SK-N-MC (cell line): ENCODE measurements at places on chromosomes 11 and 22.

- no peak for DNase-seq
These were observed 3.3 kb downstream of the SCARF2 start for GRCh38 chr22:20434264-20434751.

DNA sequence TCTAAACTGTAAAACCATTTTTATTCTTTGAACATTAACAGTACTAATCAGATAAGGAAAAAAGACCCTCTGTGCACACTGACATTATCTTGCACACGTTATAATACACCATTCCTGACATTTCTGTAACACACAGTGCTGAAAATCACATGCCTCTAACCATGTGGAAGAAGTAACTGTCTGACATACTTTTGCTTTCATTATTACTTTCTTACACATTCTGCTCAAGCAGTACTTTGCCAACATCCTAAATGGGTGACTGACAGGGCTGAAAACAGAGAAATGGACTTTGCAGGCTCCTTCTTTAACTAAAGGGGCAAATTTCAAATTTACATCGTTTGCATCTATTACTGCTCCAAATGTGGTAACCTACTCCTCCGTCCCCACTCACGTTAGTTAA is 22.8 kb upstream of the TP53AIP1 start:
- DNase-seq, result no peak

DNA sequence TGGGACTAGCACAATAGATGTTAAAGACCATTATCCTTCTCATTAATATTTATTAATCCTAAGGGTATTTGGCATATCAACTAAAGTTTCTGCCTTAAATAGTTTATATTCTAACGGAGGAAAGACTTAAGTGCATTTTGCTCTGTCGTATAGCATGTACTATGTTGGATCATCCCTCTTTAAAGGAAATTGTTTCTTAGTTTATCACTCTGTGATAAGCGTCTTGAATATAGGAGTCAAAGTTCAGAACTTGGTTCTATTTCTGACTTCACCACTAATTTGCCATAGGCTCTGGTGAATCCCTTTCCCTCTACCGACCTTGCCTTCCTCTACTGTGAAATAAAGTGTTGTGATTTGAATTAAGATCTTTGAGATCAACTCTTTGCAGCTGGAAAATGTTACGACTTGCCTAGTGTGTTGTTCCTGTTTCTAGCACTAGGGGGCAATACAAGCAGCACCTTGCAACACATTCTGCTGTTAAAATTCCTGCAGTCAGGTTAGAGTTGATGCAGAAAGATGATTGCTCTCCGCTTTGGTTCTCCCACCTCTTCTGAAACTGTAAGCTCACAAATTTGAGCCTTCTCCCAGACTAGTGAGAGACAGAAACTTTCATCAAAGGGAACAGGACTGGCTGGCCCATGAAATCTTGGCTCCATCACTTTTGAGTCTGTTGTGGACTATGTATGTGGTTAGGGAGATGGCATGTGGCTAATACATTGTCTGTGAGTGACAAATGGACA is 27.8 kb upstream of the ZNRF3 start:
- peak; percentile 39 for DNase-seq

DNA sequence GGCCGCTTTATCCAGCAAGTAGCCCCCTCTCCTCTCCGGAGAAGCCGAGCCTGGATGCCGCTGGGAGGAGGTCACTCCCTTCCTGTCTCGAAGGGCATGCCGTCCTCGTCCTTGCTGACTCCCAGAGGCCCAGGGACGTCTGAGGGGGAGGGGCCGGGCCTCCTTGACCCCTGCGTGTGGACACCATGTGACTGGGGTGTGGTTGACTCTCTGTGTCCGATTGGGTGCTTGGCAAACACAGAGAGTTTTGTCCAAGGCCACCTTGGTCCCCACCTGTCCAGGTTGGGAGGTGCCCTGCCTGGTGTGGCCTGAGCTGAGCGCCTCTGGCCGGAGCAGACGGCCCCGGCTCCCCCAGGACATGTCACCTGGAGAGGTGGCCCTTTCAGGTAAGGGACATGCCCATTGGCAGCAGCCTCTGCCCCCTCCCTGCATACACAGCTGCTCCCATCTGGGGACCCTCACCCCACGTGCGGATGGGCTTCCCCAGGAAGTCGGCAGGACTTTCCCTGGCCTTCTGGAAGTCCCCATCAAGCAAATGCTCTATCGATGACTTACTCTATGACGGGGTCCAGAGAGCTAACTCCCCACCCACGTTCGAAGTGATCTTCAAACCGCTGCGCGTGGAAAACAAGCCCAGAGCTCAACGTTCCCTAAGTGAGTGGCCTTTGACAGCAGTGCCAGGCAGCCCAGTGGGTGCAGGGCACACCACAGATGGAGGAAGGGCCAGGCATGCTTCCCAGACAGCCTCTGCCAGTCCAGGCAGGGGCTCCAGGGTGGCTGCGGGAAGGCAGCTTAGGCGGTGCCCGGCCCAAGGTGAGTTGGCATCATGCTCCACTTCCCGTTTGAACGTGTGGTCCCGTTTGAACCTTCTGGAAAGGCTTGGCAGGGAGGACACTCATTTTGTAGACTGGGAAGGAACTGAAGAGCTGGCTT is at the start of gene SMIM38:
SMIM38 (plus strand) TSS at position 634 of the 933 bp plus-strand sequence. CDS start 1,912 bp downstream, outside the sequence.
- DNase-seq, result no peak

- no peak for DNase-seq
These were observed 18.1 kb downstream of the TSPAN32 start for GRCh38 chr11:2319791-2320472.

DNA sequence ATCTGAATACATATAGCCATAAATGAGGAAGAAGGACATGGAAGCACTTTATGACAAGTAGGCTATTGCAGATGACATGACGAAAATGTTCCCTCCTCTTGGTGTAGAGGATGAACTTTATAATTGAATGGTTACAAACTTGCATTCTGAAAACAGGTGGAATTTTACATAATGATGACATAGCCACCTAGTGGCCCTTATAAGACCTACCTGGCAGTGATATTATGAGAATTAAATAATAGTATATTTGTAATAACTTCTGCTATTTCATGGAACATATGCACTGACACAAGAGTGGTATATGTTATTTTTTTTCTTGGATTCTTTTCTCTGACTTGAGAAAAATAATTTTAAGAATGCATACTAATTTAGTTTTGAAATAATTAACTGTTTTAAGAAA is 22.9 kb downstream of the TRIM22 start:
- no peak for DNase-seq

- no peak for DNase-seq
These were observed 56.6 kb upstream of the FDX1 start for GRCh38 chr11:110373051-110373702.

DNA sequence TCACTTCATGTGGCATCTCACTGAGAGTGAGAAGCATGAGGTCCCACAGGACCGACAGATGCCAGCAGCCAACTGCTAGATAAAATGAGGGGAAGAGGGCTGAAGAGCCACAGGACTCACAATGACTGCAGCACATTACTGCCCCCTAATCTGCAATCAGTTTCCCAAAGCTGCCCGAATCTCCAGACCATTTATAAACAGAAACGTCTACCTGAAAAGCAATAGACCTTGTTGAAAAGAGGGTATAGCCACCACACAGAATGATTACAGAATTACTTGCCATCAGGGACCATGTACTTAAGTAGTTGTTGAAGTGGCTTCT is 12.4 kb upstream of the TEF start:
- no peak for DNase-seq

DNA sequence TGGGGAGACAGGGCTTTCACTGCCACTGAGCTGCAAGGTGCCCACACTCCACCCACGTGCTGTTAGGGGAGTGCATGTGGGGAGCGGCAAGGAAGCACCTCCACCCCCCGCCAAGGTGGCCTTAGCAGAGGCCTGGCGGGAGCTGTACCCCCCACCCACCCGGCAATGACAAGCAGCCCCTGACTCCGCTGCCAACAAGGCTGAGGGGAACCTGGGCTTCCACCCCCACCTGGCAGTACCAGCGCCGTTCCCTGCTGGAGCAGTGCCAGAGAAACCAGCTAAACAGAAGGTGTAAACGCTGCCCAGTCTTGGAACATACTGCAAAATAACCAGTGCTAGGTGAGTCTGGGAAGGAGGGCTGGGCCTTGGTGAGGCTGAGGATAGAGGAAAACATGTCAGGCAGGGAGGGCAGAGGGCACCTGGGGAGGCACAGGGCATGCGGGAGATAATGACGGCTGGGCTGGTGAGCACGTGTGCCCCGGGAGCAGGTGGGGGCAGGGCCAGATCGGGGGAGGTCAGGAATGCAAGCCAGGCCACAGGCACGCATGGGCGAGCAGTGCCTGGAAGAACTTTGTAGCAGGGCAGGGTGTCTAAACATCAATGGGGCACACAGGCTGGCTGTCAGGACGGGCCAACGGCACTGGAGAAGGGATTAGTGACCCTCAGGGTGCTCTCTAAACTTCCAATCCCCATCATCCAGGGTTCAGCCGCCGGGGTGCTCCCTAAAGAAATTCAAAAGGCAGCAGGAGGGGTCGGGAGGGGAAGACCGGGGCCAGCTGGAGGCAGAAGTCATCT is 6.6 kb downstream of the CERK start:
- DNase-seq, result no peak

GRCh38 chr11:69298267-69299022 is 4.5 kb downstream of the MYEOV start:
- no peak for DNase-seq

DNA sequence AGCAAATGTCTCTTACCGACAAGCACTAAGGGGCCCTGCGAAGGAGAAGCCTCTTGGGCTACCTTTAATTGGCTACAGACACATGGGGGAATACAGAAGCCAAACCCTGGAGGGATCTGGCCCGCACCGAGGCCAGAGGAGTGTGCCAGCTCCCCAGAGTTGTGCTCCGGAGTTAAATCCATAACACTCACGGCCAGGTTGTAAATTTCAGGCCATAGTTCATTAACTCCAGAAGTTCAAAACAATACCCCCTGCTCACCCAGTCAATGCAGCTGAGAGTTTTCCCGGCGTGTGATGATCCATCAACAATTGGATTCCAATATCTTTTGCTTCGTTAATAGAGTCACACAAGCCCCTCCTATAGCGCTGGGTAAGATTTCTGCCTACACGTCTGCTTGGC is 371.5 kb downstream of the NXPE2 start:
- DNase-seq, result no peak

GRCh38 chr22:49923445-49923844 is 5.0 kb downstream of the CRELD2 start:
- peak; percentile 39 for DNase-seq

- no peak for DNase-seq
These were observed 15.6 kb downstream of the E2F8 start for GRCh38 chr11:19225123-19225522.

- no peak for DNase-seq
These were observed 16.0 kb upstream of the MIF start for GRCh38 chr22:23878219-23878618.

- no peak for DNase-seq
These were observed 48.8 kb upstream of the B3GAT1 start for GRCh38 chr11:134460881-134461280.

GRCh38 chr11:117885777-117886176 is 9.3 kb upstream of the FXYD6 start:
- DNase-seq, result no peak

DNA sequence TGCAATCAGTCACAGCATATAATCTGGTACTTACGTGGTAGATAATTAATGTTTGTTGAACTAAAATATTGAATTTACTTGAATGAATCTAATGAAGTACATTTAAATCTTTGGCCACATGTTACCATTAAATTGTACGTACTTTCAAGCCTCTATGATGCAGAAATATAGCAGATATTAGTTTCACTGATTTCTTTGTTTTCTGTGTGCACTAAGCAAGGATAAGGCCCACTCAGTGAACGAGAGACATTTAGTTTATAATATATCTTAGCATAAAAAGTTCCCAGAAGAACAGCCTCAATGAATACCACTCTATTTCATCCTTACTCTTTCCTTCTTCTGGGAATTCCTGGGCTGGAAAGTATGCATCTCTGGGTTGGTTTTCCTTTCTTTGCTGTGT is at the start of gene OR52E1:
OR52E1 (plus strand) TSS at position 301 of the 400 bp plus-strand sequence.
- DNase-seq, result no peak

DNA sequence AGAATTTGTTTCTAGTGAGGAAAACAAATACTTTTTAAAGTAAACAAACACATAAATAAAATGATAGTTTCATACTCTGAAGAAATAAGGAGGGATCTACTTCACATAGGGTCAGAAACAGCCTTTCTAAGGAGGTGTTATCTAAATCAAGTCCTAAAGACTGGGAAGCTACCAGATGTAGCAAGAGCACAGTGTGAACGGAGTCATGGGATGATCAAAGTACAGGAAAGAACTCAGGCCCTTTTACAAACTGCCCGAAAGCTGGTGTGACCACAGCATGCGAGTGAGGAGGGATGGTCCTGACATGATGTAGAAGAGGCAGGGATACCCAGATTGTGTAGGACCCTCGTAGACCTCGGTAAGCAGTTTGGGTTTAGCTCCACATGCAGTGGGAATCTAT is 102.8 kb downstream of the ARHGAP32 start:
- DNase-seq, result no peak

DNA sequence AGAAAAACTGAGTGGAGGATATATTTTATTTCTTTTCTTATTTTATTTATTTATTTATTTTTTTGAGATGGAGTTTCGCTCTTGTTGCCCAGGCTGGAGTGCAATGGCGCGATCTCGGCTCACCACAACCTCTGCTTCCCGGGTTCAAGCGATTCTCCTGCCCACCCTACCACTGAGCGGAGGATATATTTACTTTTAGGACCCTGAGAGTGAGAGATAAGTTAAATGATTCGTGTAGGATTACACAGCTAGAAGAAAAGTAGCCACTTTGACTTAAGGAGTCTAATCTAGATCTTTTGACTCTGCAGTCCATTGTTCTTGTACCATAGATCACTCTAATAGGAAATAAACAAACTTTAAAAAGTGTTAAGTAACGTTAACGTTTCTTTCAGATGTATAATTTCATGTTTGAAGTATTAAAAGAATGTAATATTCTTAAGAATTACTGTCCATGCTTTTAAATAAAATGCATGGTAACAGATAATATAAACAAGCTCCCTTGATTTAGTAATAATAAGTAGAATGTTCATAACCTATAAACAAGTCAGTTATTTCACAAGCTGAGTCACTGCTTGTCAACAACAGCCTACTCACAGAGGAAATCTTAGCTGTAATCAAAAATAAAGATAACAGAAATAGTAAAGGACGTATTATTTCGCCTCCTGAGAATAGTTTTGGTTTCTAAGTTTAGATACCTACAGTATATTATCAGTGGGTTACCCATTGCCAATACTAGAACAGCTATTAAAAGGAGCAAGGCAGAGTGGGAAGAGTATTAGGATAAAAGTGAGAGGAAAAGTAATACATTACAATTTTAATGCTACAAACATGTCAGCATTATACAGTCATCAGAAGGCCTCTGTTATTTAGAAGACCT is 18.6 kb downstream of the USP47 start:
- DNase-seq, result no peak

- no peak for DNase-seq
These were observed 5.2 kb upstream of the SLC43A3 start for GRCh38 chr11:57432149-57432561.

DNA sequence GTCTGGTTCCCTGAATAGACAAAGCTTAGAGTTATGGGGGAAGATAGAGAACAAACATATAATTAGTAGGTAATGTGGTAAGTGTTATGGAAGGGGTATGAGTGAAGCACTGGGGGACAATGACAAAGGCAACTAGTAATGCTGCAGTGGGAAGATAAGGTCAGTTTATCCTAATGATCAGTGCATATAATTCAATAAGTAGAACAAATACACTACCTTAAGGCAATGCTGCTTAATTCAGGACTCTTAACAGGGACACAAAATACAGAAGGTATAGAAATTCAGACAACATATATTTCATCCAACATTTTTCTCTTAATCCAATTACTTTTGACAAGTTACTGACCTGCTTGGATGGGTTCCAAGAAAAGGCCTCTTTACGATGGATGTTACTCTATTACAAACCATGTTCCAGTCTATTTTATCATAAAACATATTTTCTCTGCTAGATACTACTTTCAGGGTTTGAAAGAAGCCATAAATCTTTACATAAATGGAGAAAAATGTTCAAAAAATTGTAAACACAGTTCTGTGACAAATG is 1186.2 kb downstream of the LRRC4C start:
- no peak for DNase-seq
